ENCODE measurements at places on chromosomes 3 and 15.

GRCh38 chr15:41811432-41812195 is 16.3 kb upstream of the JMJD7 start:
- peak; percentile 26 for DNase-seq

DNA sequence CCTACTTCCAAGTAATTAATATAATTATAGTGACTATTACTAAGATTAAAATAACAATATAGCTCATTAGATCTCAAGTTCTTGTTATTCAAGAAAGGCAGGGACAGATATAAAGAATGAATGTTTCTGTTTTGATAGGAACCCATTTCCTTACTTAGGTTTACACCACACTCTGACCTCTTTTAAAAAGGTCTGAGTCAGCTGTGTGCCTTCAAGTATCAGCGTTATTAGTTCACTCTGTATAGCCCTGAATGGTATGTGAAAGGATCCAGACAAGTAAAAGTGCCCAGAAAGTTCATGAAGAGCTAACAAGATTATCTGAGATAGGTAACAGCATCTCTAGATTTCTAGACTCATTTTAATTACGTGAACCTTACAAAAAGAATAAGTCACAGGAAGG is 28.9 kb downstream of the PDCD10 start:
- no peak for DNase-seq

GRCh38 chr3:46559091-46559704 is 6.9 kb downstream of the LRRC2 start:
- DNase-seq: no peak

GRCh38 chr15:85406916-85407315 is 26.5 kb downstream of the AKAP13 start:
- DNase-seq: no peak

DNA sequence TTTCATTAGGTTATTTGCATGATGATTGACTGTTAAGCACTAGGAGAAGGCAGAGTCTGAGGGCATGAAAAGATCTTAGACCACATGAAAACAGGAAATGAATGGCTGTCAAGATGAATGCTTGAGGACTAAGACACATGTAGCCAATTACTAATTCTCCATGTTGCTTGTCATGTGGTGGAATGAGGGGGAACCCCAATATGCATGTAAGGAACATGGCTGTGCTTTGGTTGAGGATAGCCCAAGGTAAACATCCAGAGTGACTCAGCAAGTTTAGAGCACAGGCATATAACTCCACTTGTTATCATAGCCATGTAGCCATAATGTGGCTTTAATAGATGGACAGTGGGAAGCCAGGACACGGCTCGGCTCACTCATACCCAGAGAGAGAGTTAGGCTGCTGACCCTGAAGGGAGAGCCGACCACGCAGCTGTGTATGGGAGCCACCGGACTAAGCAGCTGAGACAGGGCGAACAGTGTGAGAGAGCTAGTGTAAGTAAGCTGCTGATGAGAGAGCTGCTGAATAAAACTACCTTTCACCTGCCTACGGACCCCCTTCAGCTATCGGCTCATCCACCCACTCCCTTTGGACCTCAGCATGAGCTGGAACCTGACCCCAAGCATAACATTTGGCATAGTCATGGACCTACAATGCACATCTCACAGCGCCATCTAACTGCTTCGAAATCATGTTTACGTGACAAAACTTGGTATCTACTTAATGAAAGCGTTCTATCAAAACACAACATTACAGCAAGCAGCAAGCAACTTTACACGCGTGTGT is 37.6 kb downstream of the ANO10 start:
- no peak for DNase-seq

DNA sequence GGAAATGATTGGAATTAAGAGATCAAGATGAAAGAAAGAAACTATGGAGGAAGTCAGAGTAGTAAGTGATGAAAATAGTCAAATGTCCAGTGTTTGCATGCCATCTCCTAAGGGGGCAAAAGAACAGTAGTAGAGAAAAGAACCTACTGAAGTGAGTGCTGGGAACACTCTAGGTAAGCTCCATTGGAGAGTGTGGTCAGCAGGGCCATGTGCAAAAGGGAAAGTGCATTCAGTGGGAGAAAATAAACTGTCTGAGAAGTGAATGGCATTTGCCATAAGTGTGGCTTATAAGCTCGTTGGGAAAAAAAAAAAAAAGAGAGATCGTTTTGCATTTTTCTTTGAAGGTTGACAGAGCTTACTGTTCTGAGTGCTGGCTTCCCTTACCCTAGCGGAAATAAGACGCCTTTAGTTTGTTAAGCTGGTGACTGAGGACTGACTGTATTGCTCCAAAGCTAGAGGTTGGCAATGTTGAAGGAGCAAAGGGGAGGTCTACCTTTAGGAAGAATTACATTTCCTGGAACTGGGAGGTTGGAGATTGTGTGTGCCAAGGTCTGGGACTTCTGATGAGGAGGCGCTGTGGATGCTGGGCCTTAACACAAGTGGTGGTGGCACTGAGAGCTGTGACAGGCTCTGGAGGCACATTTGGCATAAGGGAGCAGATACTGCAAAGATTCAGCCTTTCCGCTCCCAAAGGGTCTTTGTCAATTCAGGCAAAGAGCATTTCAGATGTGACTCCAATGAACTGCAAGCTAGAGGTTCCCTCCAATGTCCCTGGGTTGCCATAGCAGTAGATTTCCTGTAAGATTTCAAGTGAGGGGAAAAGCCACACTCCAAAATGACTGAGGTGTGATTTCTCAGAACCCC is 287.8 kb upstream of the SATB1 start:
- no peak for DNase-seq

DNA sequence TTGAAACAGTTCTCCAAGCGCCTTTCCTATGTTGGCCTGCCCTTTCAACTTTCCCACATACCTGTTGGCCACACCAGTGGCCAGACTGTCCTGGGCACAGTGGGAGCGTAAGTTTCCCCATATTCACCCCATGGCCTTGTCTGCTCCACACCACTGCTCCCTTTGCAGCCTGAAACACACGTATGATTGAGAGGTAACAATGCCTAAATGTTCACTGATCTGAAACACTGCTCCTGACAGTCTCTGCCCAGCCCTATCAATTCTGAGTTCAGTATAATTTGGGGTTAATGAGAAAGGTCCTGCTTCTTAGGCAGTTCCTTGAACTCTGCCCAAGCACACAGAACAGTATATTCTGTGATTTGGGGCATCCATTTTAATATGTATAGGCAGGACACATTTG is 52.2 kb downstream of the ANXA2 start:
- no peak for DNase-seq

DNA sequence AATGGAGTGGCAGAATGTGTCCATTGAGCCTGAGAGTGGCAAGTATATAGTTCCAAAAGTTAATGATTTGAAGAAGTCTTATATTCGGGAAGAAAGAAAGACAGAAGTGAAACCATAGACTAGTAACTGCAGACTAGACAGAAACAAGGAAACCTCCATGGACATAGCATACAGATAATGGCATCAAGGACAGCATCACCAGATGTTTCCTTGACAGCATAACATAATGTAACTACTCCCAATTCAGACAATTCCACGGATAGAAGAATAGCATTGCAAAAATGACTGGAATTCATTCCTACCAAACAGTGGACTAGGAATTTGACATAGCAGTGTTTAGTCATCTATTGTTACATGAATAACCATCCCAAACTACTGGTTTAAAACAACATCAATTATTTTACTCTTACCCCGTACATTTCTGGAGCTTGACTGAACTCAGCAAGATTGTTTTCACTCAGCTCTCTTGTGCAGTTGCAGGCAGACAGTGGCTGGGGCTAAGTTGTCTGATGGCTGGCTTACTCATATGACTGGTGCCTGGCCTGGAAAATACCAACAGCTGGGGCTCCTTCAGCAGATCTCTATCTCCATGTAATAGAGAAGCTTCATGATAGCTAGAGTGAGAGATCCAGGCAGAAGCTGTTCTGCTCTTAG is 109.7 kb upstream of the GADL1 start:
- no peak for DNase-seq

DNA sequence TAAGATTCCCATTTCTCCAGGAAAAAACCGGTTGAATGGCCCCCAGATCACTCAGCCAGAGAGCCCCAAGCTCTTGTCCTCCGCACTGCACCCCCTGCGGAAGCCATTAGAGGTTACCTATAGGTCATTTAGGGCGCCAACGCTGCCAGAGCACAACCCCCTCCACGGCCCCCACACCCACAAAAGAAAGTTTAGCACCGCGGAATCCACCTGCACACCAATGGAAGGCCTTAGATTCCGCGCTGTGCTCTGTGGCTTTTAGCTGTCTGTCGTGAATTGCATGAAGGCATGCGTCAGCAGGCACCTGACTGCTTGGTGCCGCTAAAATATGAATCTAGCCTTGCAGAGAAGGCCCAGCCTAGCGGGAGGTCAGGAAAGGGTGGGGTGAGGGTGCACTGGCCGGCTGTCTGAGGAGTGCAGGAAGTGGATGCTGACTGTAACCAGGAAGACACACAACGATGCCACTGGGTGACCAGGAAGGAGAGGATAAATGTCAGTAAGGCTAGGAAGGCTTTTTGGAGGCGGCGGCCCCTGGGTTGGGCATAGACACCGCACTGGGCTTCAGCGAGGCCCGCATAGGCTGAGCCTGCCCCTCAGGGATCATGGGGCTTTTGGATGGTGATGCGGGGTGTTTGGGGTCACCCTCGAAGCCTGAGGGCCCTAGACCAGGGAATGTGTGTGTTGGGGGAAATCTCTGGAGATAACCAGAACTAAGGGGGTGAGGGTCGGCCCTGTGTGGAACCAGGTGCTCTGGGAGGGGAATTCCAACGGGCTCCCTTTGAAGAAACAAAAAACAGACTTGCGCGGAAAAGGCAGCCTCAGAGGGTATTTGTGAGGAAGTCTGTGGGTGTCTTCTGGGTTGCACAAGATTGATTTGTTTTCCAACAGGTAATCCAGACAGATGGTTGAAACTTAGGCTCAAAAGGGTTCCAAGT is 976 bp upstream of the NUP210 start:
- peak; percentile 34 for DNase-seq

Measured in NCI-H146 (cell line).